Breast epithelium (tissue), 4 donors: ENCODE measurements at places on chromosomes 4 and X. TPM values are rescaled to one million over a fixed set of nuclear protein-coding genes. Genes with fewer than 3 reads are reported as not detected.

Gene LONRF3
- 13.6 TPM for total RNA-seq

Gene SPATA18
- total RNA-seq: 11.0 TPM

Gene NDST4
- not detected for total RNA-seq

GRCh38 chrX:149648932-149649331 is 17.3 kb upstream of the TMEM185A start:
- DNase-seq: no peak

GRCh38 chrX:77793946-77794345 is 7.9 kb upstream of the ATRX start:
- no peak for DNase-seq

GRCh38 chr4:70863099-70863790 is 23.6 kb upstream of the GRSF1 start:
- no peak for DNase-seq

DNA sequence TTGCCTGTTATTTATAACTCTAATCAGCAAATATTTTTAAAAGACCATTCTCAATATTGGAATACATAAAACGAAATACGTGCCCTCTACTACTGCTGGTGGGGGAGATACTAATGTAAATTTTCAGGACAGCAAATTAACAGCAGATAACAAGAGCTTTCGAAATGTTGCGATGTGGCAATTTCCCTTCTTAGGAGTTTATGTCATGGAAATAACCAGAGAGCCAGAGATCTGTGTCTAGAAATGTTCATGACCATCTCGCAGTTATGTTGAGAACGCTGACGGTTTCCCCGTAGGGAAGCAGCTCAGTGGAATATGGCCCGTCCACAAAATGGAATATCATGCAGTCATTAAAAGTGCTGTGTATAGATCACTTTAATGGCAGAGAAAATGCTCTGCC is 238.4 kb upstream of the PSAPL1 start:
- no peak for DNase-seq

Gene PDLIM3
- 175 TPM for total RNA-seq

GRCh38 chr4:836750-837301 is 10.9 kb upstream of the CPLX1 start:
- no peak for DNase-seq

GRCh38 chrX:86215260-86215659 is 67.0 kb downstream of the DACH2 start:
- no peak for DNase-seq

Gene TCP11X2
- total RNA-seq: not detected

Gene KDR
- total RNA-seq: 20.3 TPM

DNA sequence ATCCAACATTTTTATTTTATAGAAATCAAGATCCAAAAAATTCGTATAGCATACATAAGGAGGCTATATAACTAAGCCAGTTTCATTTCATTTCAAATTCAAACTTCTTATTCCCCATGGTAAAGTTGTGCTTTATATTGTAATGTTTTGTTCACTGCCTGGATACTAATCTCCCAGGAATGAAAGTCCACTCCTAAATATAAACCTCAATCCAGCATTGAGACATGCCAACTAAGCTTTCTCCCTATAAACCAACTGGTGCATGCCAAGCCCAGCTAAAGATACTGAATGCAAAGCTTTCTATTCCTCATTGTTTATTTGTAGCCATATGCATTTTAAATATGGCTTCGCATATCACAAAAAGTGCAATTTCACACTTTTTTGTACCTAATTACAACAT is 63.8 kb upstream of the INPP4B start:
- no peak for DNase-seq

DNA sequence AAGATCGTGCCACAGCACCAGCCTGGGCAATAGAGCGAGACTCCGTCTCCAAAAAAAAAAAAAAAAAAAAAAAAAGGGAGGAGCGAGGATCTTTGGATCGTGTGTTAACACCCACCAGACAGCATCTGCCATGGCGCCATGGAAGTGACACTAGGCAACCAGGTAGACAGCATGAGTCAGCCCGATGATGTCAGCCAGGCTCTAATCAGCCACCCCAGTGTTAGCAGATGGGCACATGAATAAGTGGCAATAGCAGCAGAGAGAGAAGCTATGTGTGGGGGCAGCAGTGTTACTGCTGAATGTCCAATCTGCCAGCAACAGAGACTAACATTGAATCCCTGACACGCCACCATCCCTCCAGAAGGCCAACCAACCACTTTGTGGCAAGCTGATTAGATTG is 6.6 kb downstream of the SYN1 start:
- DNase-seq: no peak

DNA sequence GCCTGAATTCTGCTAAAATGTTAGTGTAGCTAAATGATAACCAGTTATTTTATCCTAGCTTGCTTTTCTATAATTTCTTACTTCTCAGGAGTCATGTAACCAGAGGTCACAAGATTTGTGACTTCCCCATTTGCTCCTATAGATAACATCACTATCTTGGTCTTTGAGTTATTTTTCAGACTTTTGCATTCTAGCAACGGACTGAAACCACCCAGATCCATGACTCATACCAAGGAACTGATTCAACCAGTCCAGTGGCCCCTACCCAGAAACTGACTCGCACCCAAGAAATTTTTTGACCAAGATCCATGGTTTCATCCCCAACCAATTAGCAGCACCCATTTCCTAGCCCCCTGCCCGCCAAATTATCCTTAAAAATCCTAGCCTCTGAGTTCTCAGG is 50.0 kb downstream of the IQCM start:
- no peak for DNase-seq

GRCh38 chrX:44247468-44247867 is 96.0 kb downstream of the EFHC2 start:
- DNase-seq: no peak

Gene TLR10
- total RNA-seq: 1.3 TPM

- DNase-seq: no peak
These were observed 314 bp downstream of the P2RY8 start for GRCh38 chrX:1536712-1537030.

DNA sequence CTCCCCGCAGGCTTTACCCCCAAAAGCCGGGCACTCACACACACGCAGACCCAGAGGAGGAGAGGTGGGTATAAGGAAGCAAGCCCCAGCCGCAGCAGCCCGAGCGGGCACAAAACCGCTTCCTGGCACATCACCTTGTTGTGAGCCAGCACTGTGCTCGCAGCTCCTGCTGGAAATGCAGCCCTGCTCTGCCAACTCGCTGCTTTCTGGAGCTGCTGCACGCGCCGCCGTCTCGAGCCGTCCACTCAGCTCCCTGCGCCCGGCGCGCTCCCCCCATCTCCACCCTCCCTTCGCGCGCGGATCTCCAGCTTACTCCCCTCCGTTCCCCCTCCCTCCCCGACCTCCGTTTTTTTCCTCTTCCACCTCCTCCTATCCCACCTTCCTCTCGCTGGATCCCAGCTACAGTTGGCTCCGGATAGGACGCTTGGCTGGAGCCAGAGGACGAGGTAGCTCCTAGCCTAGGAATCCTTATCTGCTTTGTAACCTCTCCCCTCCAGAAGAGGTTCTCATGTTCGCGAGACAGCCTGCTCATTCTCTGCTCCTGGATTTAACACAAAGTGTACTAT is at the start of gene SPOCK3:
Gene SPOCK3, minus strand, starts transcription at position 179 of the 566 bp plus-strand sequence.
- peak; percentile 52 for DNase-seq

Gene GAGE13
- not detected for total RNA-seq

DNA sequence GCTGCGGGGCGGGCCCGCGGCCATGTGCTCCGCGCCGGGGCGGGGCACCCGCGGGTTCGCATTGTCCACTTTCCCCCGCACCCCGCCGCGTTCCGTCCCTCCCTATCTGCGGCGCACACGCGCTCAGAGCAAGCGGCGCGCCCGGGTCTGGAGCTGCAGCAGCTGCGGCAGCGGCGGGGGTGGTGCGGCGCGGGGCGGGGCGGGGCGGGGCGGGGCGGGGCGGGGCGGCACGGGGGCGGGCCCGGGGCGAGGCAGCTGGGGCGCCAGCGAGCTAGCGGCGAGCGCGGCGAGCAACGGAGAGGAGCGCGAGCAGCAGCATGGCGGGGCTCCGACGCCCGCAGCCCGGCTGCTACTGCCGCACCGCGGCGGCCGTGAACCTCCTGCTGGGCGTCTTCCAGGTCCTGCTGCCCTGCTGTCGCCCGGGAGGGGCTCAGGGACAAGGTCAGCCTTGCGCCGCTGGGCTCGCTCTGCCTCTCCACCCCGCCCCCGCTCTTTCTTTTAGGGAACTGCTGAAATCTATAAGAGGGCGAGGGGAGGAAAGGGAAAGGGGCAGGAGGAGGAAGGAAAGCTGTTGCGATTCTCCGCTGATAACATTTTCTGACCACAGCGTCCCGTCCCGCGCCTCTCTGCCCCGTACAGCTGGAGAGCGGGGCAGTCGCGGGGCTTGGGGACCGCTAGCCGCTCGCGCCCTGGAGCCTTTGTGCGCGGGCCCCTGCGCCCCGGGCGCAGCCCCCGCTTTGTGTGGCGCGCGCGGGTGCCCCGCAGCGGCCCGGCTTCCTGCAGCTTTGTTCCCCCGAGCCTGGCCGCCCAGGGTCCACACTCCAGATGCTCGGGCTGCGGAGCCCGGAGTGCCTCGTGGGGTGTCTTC is at the start of gene TMEM131L:
Gene TMEM131L, plus strand, starts transcription at position 280 of the 868 bp plus-strand sequence. Its CDS starts 38 bp downstream, at position 318.
- peak; percentile 45 for DNase-seq

GRCh38 chrX:148535639-148536038 is 35.2 kb downstream of the AFF2 start:
- no peak for DNase-seq

Gene ZAR1
- total RNA-seq: 0.32 TPM

Gene COQ2
- total RNA-seq: 9.4 TPM

Gene CLTRN
- not detected for total RNA-seq

Gene ZDHHC15
- 2.9 TPM for total RNA-seq

- no peak for DNase-seq
These were observed 8.8 kb upstream of the XIAP start for GRCh38 chrX:123851079-123851478.

- no peak for DNase-seq
These were observed 25.3 kb downstream of the STIM2 start for GRCh38 chr4:26885912-26886274.

Gene FAM47A
- not detected for total RNA-seq

GRCh38 chrX:129347291-129347690 is 176.0 kb downstream of the SMARCA1 start:
- no peak for DNase-seq

- DNase-seq: no peak
These were observed 1.3 kb downstream of the CASP3 start for GRCh38 chr4:184648054-184648312.

Gene TEX11
- total RNA-seq: not detected

DNA sequence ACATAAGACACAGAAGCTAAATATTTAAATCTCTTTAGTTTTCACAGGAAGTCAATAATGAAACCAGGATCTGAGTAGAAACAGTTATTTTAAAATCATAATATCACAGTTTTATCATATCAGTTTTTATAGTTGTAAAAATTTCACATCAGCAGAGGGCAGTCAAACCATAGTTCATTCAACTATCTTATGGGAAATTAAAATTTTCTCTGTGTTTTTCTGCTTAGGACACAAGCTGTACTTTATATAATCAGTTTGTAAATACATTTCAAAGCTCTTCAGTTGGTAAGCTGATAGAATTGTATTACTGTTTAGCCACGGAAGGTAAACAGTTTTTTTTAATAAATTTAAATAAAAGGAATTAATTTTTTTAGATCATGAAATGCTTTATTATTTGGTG is 204.8 kb upstream of the NUDT6 start:
- DNase-seq: no peak

DNA sequence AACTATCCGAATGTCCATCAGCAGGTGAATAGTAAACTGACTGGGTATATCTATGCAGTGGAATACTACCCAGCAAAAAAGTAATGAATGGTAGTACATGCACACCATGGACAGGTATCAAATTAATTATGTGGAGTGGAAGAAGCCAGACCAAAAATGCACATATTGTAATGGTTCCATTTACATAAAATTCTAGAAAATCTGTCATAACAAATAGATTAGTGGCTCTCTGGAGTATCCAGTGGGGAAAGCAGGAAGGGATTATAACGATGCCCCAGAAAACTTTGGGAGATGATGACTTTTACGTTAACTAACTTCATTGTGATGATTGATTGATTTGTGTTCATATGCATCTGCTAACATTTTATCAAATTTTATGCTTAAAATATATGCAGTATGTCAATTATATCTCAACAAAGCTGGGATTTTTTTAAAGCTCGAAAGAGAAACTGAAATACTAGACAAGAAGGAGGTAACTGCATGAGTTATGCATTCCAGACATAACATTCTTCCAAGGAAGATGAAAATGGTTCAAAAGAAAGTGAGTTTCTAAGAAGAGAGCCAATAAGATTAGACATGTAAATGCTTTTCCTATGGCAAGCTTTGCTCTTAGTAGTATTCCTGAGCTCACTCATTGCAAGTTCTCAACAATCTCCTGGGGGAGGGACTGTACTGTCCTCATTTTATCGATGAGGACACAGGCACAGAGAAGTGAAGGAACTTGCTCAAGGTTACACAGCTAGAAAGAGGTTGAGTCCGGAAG is 58.6 kb upstream of the MSX1 start:
- no peak for DNase-seq

Gene S100P
- total RNA-seq: not detected

Gene TECRL
- not detected for total RNA-seq

GRCh38 chr4:135244696-135245095 is 1043.1 kb upstream of the PABPC4L start:
- no peak for DNase-seq

Gene ELMOD2
- total RNA-seq: 19.0 TPM

- DNase-seq: no peak
These were observed 491.7 kb downstream of the RAPGEF2 start for GRCh38 chr4:159594576-159594975.

DNA sequence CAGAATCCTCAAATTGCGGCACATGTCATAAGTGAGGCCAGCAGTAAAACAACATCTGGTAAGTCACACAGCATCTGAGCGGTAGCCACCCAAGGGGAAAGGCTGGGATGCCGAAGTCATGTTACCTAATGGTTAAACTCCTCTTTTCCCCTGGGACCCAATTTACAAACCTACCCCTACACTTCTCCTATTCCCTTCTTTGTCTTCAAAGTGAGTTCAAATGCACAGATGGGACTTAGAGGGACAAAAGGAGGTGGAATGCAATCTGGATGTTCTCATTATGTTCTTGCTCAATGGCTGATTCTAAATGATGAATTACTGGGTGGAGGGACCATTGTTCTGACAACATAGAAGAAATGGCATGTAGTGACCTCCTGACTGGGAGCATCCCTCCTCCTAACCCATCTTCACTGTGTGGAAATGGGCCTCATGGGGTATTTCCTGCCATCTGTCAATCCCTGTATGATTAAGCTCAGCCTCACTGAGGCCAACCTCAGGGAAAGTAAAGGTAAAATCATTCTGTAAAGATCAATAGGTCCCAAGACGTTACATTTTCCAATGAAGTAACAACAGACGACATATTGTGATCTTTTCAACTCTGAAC is 8.5 kb downstream of the CD40LG start:
- DNase-seq: no peak

Gene MAGEC2
- total RNA-seq: not detected

DNA sequence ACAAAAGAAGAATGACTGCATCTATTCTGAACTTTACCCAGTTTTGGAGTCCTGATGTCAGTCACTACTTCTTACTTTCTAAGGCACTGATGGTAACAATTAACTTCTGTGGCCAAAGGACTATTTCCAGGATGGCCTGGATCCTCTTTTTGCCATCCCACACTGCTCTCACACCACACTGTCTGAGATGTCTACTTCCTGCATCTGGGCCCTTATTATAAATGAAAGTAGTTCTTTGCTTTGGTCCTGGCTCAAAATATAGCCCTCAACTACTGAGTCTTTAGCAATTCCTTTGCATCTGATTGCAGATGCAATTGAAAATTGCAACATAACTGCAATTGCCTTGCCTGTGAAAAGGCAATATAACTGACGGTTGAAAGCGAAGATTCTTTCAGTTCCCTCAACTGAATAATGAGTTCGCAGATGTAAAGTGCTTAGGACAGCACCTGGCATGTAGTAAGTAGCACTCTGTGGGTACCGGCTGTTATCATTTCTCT is 44.2 kb downstream of the COQ2 start:
- no peak for DNase-seq

- no peak for DNase-seq
These were observed 4.1 kb downstream of the RP2 start for GRCh38 chrX:46840946-46841345.
